ENCODE measurements at places on chromosomes 2 and 18.
A peak's percentile ranks its signal among the peaks of the same experiment; 100 is the strongest.

GRCh38 chr18:48889981-48890762, 60.6 kb downstream of the SMAD7 start:
- DNase-seq, result no peak

- no peak for DNase-seq
Measured at GRCh38 chr2:24993406-24994145, 21.8 kb upstream of the DNAJC27 start.

GRCh38 chr18:13443552-13443951, 225.0 kb downstream of the LDLRAD4 start:
- no peak for DNase-seq

- DNase-seq, result no peak
Measured at GRCh38 chr2:232901736-232902578, 31.9 kb downstream of the SNORC start.

DNA sequence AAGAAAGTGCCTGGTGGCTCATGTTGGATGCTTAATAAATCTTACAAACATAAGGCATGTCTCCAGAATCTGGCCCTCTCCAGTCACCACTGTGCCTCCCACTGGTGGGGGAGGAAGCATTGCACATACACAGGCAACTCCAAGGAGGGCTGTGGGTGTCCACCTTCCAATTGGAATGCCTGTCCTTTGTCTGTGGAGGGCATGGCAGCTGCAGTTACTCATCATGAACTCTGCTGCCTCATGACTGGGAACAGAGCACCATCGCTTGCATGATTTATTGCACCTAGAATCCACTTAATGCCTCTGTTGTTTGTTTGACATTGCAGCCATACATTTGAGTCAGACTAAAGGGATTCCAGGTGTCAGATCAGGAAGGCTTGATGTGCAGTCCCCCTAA, 278.9 kb downstream of the PRKCE start:
- no peak for DNase-seq

GRCh38 chr2:152581360-152581759, 135.9 kb downstream of the PRPF40A start:
- no peak for DNase-seq

- no peak for DNase-seq
Measured at GRCh38 chr18:58541789-58542425, 87.0 kb downstream of the ALPK2 start.

DNA sequence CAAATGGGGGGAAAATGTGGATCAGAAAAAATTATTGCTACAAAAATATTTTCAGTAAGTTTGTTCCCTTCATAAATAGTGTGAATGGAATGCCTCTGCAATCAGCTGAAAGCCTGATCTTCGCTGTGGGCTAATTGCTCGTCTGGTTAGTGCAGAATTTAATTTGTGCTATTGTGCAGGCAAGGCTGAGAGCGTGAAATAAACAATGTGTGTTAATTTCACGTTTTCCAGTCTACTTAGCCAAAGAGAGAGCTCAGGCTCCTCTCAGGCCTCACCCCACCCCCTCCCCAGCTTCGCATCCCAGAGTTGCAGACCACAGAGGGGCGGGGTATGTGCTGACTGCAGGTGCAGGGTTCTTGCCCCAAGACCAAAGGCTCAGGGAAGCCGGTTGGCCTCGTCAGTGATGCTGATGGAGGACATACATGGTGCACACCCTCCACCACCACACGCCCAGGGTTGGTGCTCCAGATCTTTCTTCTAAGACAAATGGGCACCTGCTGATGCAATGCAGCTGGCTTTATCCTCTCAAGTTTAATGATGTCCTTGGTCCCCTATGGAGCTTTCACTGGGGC, 302.6 kb upstream of the SLC14A2 start:
- DNase-seq, result no peak

GRCh38 chr2:186991766-186992417, 142.9 kb upstream of the ZSWIM2 start:
- no peak for DNase-seq

DNA sequence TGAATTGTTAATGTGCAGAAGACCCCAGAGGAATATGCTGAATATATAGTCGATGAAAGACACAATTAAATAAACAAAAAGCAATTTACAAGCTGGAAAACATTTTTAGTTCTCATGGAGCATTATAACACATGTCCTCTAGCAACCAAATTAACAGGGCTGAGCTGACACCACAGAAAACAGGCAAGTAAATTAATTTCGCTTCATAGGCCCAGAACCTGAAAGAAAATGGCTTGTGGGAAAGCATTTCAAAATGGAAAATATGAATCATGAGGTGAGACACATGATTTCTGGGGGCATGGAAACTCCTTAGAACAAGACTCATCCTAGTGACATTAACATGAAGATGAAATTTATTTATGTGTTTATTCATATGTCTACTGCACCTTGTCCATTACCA, 25.0 kb upstream of the RNF152 start:
- DNase-seq, result no peak

GRCh38 chr18:47975701-47976100, 45.2 kb upstream of the SMAD2 start:
- DNase-seq, result no peak

DNA sequence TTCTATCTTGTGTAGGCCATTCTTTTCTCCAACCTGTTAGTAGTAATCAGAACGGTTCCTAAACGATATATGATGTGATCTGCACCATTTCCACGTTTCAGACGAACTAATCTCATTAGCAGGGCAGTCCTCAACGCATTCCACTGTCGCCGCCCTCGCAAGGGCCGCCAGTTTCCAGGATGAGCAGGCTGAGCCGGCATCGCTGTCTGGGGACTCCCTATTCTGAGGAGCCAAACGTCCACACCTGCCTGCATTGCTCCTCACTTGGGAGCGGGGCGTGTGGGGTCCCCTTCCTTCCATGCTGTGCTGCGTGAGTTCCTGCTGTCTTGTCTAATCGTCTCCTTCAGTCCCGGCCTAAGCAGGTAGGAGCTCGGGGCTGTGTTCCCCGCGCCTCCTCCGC, 76.6 kb downstream of the PSMG2 start:
- DNase-seq, result no peak

DNA sequence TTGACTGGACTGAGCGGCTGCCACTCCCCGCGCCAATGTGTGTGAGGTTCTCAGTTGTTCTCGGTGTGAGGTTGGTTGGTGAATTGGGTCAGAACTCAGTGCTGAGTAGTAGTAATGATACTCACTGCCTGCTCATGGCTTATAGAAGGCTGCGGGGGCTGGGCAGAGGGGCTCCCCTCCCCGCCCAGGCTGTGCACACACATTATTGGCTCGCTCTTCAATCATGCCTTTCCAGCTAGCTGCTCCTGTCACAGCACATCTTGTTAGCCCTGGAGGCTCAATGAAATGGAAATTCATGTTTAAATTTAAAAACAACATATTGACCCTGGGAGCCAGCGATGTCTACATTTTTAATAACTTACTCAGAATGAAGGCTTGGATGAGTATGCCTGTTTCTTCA, 152.8 kb downstream of the CELF4 start:
- no peak for DNase-seq

- DNase-seq, result no peak
Measured at GRCh38 chr2:134883552-134884293, 34.9 kb upstream of the CCNT2 start.

GRCh38 chr18:7479756-7480155, 87.4 kb upstream of the PTPRM start:
- no peak for DNase-seq

DNA sequence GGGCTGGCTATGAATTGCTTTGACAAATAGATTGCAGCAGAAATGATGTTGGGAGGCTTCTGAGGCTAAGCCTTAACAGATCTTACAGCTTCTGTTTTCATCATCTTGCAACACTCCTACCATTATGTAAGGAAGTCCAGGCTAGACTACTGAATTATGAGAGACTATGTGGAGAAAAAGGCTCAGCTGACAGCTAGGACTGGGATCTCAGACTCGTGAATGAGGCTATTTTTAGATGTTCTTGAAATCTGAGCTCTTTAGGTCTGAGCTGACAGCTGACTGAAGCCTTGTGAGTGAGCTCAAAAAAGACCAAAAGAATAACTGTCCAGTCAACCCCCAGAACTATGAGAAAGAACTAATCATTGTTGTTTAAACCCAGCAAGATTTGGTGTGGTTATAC, 70.3 kb downstream of the VWC2L start:
- no peak for DNase-seq

DNA sequence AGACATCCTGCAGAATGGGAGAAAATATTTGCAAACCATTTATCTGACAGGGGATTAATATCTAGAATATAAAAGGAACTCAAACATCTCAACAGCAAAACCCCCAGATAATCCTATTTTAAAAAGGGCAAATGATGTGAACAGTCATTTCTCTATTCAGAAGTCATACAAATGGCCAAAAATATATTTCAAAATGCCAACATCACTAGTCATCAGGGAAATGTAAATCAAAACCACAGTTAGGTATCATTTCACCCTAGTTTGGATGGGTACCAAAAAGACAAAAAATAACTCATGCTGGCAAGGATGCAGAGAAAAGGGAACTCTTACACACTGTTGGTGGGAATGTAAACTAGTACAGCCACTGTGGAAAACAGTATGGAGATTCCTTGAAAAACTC, 70.0 kb downstream of the TBR1 start:
- no peak for DNase-seq

DNA sequence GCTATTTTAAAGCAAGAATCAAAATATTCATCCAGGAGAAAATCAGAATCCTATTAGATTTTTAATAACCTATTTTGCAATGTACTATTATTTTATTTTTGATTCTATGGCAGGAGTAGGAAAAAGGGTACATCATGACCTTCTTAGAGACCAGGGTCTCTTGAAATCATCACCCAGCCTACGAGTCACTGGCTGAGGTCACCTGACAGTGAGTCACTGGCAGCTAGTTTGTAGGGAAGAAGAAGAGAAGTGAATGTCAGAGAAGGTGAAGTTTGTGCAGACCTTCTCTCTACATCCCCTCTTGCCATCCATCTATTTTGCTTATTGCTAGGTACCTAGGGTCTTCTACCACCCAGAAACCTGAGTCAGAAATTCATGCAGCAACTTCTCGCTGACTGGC, 144.2 kb downstream of the ALK start:
- DNase-seq, result no peak

GRCh38 chr2:97761192-97761591, 47.8 kb downstream of the ZAP70 start:
- DNase-seq, result peak; percentile 18

DNA sequence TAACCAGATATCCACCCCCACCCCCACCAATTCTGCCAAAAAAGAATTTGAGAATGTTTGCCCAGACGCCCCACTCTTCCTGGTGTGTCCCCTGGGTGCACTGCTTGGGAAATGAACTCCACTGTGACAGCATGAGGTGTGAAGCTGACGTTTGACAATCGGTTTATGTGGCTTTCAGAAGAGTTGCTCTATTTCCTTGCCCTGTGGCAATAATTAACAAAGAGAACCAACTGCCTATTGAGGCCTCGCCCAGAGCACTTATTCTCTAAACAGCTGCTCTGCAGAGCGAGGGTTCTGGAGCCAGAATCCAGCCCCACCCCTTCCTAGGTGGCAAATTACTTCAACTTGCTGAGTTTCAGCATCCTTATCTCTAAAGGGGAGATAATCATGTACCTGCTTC, 115.8 kb upstream of the SIX3 start:
- no peak for DNase-seq

DNA sequence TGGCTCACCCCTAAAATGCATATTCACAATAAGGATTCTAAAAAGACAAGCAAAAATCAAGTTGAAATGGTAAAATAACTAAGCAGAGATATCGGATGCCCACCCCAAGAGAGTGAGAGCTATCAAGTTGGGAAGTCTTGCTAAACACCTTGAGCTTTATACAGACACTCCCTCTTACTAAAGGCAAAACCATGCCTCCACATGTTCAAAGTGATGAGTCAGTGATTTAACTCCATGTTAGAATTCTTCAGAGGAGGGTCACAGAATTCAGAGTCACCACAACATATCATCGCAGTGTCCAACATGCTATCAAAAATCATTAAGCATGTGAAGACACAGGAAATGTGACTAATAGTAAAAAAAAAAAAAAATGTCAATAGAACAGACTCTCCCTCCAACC, 20.6 kb upstream of the ST8SIA3 start:
- DNase-seq, result no peak

- DNase-seq, result peak; percentile 37
Measured at GRCh38 chr2:60554074-60554645, 706 bp upstream of the BCL11A start.

DNA sequence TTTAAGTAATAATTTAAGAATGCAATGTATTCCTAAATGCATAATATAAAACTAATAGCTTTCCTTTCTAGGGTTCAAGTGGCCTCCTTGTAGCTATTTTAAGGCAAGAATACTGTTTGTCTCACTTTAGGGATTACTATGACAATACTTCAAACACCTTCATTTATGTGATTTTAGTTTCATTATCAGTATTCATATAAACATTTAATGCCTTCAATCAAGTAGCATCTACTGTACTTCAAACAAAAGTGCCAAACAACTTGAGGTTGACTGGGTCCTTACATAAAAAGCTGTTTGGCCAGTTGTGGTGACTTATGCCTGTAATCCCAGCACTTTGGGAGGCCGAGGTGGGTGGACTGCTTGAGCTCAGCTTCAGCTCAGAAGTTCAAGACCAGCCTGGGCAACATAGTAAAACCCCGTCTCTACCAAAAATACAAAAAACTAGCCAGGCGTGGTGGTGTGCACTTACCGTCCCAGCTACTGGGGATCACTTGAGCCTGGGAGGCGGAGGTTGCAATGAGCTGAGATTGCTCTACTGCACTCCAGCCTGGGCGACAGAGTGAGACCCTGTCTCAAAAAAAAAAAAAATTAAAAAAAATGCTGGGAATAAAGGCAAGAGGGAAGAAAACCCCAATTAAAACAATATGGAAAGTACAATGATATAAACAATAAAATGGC, 9.3 kb downstream of the MEX3C start:
- DNase-seq, result no peak

DNA sequence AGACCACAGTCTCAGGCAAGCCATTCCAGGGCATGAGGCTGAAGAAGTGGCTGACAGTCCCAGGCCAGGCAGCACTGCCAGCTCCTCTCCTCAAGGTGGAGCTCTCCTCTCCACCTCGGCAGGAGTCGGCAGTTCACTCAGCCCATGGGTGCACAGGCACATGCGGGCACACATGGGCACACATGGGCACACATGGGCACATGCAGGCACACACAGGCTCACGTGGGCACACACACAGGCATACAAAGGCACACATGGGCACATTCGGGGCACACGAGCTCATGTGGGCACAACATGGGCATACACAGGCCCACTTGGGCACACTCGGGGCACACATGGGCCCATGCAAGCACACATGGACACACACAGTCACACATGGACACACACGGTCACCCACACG, 65.3 kb upstream of the TAF1B start:
- no peak for DNase-seq
